ENCODE measurements at places on chromosomes 7 and 10.

DNA sequence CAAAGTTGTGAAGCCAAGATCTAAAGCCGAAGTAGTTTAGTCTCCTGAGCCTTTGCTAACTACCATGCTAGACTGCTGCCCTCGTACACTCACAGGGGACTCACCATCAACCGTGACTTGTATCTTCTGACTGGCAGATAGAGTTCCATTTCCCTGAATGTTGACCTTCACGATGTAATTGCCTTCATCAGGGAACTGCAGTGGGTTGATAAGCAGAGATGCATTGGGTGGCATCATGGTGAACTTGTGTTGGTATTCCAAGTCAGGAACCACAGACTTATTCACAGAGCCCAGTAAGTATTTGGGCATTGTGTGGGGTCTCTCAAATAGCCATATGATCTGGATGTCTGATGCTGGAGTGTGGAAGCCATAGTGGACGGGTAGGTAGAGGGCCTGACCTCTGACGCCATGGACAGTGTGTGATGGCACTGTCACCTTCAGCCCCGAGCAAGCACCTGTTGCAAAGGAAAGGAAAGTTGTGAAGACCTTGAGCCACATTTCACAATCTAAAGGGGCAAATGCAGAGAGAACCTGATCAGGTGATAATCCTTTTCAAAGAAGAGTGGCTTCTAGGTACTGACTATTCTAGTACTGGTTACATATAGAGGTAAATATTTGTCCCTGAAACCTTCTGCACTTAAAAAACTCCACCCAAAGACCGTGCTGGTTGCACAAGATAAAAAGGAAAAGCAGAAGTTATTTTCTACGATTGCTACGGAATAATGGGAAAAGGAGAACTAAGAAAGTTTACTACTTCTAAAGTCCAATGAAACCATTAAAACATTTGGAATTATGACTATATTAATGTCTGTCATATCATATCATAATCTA, 7.1 kb downstream of the HEPACAM2 start:
- no peak for DNase-seq

GRCh38 chr10:54203401-54203800, 597.6 kb downstream of the PCDH15 start:
- no peak for DNase-seq

GRCh38 chr10:27369880-27370279, 129.3 kb upstream of the ACBD5 start:
- DNase-seq = no peak

GRCh38 chr10:112370424-112370819, 3.5 kb upstream of the ACSL5 start:
- DNase-seq = no peak

DNA sequence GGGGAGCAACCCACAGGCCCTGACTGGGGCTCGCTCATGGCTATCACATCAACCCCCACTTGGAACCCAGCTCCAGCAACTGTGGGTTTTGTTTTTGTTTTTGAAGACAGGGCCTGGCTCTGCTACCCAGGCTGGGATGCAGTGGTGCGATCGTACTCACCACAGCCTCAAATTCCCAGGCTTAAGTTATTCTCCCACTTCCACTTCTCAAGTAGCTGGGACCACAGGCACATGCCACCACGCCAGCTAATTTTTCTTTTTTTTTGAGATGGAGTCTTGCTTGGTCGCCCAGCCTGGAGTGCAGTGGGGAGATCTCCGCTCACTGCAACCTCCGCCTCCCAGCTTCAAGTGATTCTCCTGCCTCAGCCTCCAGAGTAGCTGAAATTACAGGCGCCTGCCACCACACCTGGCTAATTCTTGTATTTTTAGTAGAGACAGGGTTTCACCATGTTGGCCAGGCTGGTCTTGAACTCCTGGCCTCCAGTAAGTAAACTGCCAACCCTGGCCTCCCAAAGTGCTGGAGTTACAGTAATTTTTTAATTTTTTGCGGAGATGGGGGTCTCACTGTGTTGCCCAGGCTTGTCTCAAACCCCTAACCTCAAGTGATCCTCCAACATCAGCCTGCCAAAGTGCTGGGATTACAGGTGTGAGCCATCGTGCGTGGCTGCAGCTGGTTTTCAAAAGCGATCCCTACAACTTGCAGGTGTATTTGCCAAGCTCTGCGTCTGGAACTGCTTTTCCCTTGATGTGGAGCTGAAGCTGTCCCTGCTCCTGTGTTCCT, 228.7 kb downstream of the SKIDA1 start:
- no peak for DNase-seq

GRCh38 chr7:105611856-105612775, 30.8 kb upstream of the EFCAB10 start:
- no peak for DNase-seq

DNA sequence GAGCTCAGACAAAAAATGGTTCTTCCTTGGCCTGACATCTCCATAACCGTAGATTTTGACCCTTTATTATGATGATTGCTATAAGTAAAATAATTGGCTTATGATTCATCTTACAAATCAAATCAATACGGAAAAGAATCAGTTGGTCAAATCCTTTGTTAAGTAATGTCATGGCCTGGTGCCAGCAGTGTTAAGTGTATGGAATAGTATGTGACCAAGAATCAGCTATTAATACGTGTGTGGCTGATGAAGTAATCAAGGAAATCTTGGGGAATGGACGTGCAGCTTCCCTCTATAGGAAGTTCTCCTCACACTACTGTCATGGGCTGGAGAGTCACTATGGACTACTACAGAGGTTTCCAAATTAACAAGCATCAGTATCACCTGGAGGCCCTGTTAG, 230.6 kb downstream of the TWIST1 start:
- DNase-seq = no peak

DNA sequence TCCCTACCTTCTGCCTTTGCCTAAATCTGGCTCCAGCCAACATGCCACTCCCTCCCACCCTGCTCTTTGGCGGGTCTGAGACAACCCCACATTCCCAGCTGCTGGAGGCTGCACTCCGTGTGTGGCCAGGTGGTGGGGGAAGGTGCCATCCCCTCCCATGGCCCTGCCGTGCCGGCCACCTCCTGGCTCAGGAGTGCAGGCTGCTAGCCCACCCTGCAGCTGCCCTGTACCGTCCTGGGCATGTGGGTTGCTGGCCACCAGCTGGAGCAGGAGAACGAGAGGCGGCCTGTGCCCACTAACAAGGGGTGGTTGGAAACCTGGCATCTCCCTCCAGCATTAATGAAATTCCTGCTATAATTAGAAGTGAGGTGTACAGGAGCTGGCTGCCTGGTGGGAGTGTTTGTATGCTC, 97.6 kb downstream of the ZMIZ1 start:
- no peak for DNase-seq

DNA sequence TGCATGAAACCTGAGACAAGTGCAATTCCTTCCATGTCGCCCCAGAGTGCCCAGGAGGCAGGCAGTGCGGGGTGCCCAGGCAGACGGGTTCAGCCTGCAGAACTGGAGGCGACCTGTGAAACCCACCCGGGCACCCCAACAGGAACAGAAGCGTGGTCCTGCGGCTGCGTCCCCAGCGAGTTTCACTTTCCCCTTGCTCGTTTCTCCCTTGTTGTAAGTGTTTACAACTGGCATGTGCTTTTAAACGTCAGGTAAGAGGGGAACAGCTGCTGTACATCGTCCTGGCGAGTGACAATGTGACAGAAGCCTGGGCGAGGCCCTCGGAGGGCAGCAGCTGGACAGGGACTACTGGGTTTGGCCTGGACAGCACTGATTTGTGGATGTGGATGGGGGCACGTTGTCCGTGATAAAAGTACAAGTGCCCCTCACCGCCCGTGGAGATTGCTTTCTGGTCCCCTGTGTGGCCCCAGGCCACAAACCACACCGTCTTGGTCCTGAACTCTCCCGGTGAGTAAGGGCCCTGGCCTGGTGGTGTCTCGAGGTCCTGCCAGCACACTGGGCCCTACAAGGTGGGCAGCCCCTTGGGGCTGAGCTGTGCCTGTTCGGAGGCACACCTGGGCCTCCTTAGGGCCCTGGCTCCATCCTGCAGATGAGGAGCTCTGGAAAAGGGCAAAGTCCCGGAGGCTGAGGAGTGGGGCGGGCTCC, 4.0 kb downstream of the VENTX start:
- no peak for DNase-seq

DNA sequence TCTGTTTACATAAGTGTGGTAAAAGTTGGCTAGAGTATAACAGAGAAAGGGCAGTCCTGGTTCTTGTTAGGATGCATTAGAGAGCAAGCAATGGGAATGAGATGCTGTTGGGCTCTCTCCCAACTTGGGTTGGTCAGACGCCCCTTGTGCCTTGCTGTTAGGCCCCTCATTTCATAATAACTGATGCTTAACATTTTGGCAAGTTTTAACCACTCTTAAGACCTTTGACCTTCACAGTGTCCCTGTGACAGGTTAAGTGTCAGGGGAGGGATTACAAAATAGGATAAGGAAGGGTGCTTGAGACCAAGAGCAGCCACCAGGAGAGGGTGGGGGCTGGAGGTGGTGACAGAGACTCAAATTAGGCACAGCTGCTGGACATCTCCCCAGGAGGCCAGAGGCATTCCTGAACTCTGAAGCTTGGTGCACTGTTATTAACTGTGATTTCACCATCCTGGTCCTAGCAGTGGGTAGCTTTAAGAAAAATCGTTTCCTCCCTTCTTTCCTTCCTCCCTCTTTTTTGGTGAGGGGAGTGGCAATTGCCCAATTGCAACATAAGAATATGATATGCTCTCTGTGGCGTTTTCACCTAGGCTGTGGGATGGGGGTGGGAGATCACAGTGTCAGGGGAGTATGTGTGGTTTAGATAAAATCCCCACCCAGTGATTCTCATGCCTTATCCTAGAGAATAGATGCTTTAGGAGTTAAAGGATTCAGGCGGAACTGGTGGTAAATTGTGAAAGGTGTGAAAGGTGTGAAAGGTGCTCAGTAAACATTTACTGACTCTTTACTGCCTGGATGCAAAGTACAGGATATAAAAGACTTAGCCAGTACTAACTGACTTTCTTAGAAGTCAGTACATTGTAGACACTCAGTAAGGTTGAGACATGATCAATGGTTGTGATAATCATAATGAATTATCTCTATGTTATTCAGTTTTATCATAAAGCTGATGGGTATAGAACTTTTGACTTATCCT, 270.5 kb downstream of the BICC1 start:
- DNase-seq = no peak

GRCh38 chr7:40749877-40750276, 615.1 kb downstream of the SUGCT start:
- DNase-seq = no peak

- no peak for DNase-seq
Observed at GRCh38 chr10:61760943-61761824, 98.5 kb downstream of the CABCOCO1 start.

Measured in NCI-H2107 (cell line).